ENCODE measurements at places on chromosomes 3 and 15.

GRCh38 chr3:87361956-87362355 lies 85.6 kb upstream of the POU1F1 start:
- DNase-seq, result no peak

GRCh38 chr3:133573629-133574194 lies at the start of gene CDV3:
CDV3 (plus strand) TSS chr3:133573686; CDS start chr3:133574045, 359 bp downstream.
- DNase-seq, result no peak

- DNase-seq, result no peak
Observed at GRCh38 chr15:66595332-66595731, 29.5 kb upstream of the LCTL start.

GRCh38 chr15:39407116-39407515 lies 173.8 kb upstream of the THBS1 start:
- peak; percentile 84 for DNase-seq

DNA sequence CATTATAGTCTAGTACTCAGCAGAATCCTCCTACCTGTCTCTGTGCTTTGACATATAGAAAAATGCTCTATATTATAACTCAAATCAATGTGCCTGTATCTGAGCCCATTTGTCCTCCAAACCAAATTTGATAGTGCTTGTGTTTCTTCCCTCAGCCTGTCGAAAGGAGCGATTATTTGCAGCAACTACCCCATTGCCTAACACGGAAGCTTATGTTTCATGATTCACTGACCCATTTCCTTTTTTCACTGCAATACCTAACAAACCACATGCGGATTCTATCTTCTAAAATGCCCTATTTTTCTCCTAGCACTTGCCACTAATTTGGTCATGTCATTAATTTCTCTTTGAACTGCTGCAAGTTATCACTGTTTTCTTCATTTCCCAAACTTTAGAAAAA lies 1220.6 kb upstream of the CADM2 start:
- DNase-seq, result no peak

- no peak for DNase-seq
Observed at GRCh38 chr15:28017423-28017924, 81.6 kb downstream of the OCA2 start.

GRCh38 chr3:23002836-23003732 lies 200.0 kb upstream of the UBE2E2 start:
- DNase-seq, result peak; percentile 12

DNA sequence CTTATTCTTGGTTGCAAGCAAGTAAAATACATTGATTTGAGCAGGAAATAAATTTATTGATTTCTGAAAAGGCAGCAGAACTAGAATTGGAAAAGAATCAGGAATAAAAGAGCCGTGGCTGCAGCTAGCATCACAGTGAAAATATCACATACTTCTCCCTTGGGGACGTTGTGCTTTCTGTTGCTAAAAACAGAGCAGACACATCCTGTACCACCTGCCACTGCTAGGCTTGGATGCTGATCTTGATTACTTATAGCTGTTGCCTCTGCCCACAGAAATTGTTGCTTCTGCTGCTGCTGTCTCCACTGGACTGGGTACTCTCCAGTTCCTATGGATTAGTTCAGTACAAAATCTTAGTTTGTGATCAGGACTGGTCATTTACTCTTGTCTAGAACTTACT lies 283.8 kb downstream of the C3orf38 start:
- DNase-seq, result no peak

DNA sequence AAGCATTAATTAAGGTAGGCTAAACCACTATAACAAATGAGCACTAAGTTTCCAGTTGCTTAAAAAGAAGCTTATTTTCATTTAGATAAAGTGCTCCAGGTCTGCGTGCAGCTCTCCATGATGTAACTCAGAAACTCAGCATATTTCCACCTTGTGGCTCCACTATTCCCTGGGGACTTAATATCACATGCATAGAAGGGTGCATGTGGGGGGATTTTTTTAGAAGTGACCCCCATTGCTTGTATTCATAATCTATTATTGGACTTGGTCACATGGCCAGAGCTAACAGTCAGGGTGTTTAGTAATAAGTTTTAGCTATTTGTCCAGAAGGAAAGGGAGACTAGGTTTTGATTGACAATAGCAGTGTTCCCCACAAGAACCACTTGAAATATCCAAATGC lies 86.8 kb downstream of the TMCO5A start:
- no peak for DNase-seq

- no peak for DNase-seq
Observed at GRCh38 chr15:26065723-26066122, 202.6 kb upstream of the ATP10A start.

DNA sequence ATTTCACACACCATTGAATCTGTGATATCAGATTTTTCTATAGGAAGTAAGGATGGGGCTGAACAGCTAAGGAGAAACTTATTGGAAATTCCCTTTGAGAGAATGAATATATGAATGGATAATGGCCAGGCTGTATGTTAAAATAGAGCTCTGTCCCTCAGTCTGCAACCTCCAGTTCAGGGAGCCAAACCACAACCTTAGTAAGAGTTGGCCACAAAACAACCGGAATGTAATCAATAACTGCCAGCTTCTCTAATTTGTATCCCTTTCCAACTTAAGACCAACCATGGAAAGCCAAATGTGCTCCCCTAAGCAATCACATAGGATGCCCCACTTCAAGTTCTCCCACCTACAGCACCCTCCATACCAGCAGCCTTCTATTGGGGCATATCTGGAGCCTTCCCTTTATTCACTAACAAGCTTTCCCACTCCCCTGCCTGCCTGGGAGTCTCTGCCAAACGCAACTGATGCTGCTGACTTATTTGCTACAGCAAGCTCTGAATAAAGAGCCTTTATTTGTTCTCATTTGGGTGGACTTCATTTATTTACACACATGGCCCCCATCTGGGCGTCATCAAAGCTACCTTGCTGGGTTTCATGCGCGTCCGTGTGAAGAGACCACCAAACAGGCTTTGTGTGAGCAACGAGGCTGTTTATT lies 75.4 kb upstream of the LARS2 start:
- no peak for DNase-seq

DNA sequence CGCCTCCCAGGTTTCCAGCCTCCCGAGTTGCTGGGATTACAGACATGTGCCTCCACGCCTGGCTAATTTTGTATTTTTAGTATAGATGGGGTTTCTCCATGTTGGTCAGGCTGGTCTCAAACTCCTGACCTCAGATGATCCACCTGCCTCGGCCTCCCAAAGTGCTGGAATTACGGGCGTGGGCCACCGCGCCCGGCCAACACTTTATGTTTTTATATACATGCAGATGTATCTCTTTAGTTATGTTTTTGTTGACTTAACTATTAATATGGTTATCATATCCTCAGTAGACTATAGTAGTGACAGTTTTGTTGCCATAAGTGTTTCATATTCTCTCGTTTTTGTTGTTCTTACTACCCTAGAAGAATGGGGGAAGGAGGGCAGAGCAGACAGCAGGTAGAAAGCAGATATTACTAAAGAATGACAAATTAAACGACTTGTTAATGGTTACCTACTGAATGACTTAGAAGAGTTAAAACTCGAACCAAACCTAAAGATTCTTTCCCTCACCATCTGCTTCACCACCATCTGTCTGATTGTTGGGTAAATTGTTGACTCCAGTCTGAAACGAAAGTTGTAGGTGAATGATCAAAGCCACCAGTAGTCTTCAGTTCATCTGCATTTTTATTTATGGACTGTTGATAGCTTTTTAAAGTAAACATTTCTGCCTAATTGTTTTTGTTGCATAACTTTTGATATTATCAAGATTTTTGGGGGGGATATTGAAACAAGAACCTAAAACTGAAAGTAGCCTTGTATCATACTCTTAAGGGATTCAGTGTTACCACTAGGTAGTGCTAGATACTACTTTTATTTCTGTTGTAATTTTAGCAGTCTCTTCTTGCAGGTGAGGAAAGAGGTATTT lies 89.3 kb downstream of the RASA2 start:
- DNase-seq, result no peak

DNA sequence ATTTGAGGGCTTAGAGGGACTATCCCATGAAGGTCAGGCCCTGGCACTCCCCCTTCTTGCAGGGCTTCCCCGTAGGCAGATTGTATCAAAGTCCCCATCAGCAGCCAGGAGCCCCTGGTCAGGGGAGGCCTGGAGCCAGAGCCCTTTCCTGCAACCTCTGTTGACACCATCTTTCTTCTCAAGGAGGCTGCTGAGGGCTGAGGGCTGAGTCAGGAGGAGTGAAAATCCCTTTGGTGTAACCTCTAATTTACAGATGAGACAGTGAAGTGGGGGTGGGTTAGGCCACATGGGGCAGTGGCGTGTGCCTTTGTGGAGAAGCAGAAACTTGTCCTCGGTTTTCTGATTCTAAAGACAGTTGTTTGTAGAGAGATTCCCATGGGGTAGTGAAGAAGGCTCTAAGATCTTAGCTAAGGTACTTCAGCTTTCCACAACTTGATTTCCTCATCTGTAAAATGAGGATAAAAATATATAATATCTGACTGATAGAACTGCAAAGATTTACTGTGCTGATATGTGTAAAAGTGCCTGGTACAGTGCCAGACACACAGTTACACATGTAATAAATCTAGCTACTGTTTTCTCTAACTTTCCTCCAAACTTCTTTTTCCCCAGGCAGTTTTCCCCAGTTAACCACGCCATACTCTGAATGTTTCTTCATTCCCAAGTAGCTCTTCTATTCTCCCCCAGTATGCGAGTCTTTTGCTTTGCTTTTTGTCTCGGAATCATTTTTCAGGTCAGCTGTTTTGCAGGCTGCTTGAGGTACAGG lies 249.4 kb upstream of the TPM1 start:
- no peak for DNase-seq

DNA sequence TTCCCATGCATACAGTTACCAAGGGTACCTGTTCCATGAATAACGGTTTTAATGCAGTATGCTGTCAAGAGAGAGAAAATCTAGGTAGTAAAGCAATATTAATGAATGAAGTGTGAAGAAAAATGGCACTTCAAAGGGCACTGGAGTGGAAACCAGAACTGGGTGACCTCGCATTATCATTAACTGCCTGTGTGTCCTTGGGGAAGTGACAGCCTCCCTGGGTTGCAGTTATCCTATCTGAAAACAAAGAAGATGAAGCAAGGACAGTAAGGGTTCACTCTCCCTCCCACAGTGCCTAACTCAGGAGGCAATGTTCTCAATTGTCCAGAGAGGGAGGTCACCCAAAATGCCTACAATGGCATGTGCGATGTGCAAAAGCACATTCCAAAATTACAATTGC lies 15.1 kb downstream of the MTHFS start:
- DNase-seq, result no peak

DNA sequence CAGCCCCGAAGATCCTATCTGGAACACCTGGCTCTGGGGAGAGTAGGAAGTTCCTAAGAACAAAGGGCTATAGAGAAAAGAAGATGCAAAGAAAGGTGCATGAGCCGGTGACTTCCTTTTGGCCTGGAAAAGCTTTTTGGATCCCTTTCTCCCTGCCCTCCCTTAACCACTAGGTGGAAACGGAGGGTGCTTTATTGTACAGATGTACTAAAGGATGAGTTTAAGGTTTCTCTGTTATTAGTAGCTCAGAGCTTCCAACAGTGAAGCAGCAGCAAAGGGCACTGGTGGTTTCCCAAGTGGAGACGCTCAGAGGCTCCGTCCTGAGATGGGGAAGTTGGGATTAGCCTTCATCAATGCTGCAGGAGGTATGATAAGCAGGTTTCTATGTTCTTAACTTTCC lies 5.9 kb upstream of the ADGRG7 start:
- DNase-seq, result no peak

- DNase-seq, result no peak
Observed at GRCh38 chr3:113658107-113658506, 38.3 kb downstream of the USF3 start.

GRCh38 chr3:63029921-63030320 lies 154.7 kb upstream of the CADPS start:
- DNase-seq, result no peak

DNA sequence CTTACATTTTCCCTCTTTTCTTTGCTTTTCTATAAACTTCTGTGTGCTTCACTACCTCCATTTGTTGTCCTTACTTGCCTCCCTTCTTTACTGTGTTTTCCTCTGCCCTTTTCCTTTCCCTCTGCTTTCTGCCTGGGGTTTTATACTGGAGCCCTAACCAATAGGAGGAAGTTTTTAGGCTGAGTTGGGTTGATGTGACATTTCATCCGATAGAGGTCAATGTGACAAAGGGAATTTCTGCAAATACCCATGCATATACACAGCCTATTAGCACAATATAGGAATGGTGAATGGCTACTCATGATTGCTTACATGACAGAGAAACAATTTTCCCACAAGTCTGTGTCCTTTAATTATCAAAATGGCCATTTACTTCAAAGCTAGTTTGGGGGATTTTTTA lies 153.0 kb upstream of the ARPP21 start:
- no peak for DNase-seq

- DNase-seq, result no peak
Observed at GRCh38 chr15:60932051-60932915, 296.8 kb downstream of the RORA start.

- no peak for DNase-seq
Observed at GRCh38 chr3:124026516-124026915, 34.6 kb upstream of the ROPN1 start.

DNA sequence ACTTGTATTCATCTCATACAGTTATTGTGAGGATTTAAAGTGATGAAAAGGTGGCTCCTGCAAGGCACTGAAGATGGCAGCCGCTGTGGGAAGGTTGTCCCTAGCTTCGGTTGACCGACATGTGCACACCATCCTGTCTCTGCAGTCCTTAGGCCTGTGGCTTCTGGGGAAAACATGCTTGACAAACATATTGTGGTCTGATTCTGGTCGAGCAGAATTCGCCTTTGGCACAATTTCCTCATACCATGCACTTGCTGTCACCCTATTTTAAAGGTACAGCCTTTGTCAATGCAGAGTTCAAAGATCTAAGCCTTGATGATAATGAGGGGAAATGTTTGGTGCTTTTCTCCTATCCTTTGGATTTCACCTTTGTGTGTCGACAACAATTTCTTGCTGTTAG lies 50.9 kb downstream of the PRICKLE2 start:
- no peak for DNase-seq

DNA sequence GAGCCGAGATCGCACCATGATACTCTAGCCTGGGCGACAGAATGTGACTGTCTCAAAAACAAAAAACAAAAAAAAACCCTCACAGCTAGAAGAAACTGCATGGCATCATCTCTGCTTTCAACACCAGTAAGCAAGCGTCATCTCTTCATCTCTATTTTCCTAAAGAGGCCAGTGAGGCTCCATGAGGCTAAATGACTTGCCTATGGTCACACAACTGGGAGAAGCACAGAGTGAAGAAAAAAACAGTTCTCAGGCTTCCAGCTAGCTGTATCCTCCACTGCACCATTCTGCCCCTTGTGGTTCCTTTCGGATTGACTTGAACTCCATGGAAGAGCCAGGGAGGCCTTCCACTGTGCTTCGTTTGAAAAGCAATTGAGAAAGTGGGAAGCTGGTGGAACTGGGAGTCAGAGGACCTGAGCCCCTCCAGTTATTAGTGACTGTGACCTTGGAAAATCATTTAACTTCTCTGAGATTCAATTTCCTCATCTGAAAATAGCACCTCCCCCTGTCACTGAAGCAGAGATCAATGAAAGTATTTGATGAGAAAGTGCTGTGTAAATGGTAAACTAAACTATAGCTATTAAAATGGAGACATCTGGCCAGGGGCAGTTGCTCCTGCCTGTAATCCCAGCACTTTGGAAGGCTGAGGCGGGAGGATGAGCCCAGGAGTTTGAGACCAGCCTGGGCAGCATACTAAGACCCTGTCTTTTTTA lies 32.1 kb upstream of the DENND4A start:
- no peak for DNase-seq

Measured in skin of body (tissue), 3 donors.